ENCODE measurements at places on chromosomes 11 and 22. TPM values are rescaled to one million over a fixed set of nuclear protein-coding genes. Genes with fewer than 3 reads are reported as not detected.

- DNase-seq = no peak
Measured at GRCh38 chr11:12086271-12087074, 23.9 kb upstream of the MICAL2 start.

Gene SYT7
- 4.7 TPM for polyA plus RNA-seq

- no peak for DNase-seq
Measured at GRCh38 chr11:127236776-127237175, 236.2 kb upstream of the KIRREL3 start.

Gene TEX54
- polyA plus RNA-seq = not detected

DNA sequence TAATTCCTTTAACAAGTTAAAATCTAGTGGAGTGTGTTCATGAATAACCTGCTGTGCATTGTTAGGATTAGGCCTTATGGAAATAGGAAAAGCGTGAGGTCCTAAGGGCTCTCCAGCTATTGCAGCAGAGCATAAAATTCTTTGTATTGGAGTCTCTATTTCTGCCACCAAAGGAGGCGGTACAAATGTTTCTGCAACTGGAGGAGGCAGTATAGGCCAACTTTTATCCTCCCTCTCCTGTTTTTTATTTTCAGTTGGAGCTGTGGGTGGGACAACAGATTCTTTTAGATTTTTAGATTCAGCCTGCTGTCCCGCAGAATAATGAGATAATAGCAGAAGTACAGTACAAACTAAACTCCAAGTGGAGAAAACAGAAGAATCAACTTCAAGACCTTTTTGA lies 26.2 kb downstream of the OR10A6 start:
- no peak for DNase-seq

Data from left kidney (tissue), 8 donors.